ENCODE measurements at places on chromosomes 6 and 20.

- no peak for DNase-seq
These were observed 213.6 kb upstream of the HTR1E start for GRCh38 chr6:86723729-86724128.

- no peak for DNase-seq
These were observed 3.9 kb upstream of the FANCE start for GRCh38 chr6:35448191-35448590.

- DNase-seq: no peak
These were observed 45.8 kb downstream of the QKI start for GRCh38 chr6:163460307-163460782.

DNA sequence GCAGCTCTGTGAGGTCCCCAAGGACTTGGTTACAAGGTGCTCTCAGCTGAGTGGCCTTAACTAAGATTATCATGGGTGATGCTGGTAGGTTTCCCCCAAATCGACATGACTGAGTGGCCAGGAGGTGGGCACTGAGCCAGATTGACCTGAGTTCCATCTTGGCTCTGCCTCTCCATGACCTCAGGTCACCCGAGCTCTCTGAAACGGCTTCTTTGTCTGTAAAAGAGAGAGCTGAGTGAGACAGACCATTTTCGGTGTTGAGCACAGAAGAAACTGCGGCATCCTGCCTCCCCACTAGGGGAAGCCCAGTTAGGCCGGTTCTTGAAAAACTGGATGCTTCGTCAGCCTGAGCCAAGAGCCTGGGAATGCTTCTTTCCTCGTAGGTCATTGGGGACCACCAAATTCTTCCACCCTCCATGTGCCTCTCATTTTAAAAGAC, 14.1 kb upstream of the STX16 start:
- no peak for DNase-seq

- no peak for DNase-seq
These were observed 11.0 kb downstream of the TSPYL1 start for GRCh38 chr6:116268589-116269293.

GRCh38 chr20:4445784-4446183, 275.9 kb upstream of the PRND start:
- no peak for DNase-seq

Data from amygdala (tissue), 56 donors.